Effector CD8-positive, alpha-beta T cell (primary cell): ENCODE measurements at places on chromosomes 5 and 9.

DNA sequence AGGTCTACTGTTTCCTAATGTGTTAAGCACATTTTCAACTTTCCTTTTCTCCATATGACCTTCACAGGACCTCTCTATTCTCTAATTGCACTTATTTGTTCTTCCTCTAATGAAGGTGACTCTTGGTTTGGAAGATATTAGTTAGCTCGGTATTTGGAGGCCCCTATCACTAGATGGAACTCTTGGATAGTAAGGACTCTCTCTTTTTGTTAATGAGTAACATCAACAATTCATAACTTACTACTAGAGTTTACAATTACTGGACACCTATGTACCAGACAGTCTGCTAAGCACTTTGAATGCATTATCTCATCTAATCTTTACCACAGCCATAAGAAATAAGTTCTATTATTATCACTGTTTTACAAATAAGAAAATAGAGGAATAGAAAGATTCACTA, 23.4 kb upstream of the PAM start:
- DNase-seq, result no peak

DNA sequence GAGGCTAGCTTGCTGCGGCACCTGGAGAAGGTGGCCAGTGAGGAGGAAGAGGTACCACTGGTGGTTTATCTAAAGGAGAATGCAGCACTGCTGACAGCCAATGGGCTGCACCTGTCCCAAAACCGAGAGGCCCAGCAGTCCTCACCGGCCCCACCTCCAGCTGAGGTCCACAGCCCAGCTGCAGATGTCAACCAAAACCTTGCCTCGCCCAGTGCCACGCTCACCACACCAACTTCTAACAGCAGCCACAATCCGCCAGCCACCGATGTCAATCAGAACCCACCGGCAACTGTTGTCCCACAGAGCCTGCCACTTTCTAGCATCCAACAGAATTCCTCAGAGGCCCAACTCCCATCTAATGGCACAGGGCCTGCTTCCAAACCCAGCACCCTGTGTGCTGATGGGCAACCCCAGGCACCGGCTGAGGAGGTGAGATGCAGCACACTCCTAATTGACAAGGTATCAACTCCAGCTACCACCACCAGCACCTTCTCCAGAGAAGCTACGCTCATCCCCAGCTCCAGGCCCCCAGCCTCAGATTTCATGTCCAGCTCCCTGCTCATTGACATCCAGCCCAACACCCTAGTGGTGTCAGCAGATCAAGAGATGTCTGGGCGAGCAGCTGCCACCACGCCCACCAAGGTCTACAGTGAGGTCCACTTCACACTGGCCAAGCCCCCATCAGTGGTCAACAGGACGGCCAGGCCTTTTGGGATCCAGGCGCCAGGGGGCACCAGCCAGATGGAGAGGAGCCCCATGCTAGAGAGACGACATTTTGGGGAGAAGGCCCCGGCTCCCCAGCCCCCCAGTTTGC, 8.0 kb downstream of the SYNPO start:
- DNase-seq, result no peak

DNA sequence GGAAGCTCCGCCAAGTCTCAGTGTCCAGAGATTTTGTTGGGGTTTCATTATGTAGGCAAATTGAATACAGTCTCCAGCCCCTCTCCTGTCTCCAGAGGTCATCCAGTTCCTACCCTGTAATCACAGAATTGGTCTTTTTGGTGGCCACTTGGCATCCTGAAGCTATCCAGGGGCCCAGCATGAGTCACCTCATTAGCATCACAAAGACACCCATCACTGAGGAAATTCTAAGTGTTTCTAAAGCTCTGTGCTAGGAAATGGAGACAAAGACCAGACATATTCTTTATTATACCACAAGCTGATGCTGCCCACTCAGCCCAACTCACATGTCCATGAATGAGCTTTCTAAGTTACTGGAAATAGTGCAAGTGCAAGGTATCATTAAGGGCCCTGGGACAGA, 229.9 kb downstream of the DOCK8 start:
- DNase-seq, result no peak

- no peak for DNase-seq
These were observed 309.1 kb downstream of the NSG2 start for GRCh38 chr5:174354571-174354970.
